Amniotic epithelial cell (primary cell): ENCODE measurements at places on chromosomes 3 and 15.

GRCh38 chr3:143343031-143343430, 223.5 kb downstream of the CHST2 start:
- DNase-seq: no peak

- peak; percentile 82 for DNase-seq
Measured at GRCh38 chr3:99439892-99440291, 198.5 kb upstream of the COL8A1 start.

GRCh38 chr3:97914388-97914787, 57.8 kb downstream of the RIOX2 start:
- DNase-seq: no peak

GRCh38 chr3:32258869-32259268, 20.4 kb downstream of the CMTM8 start:
- no peak for DNase-seq

GRCh38 chr15:67225336-67225735, 29.1 kb downstream of the AAGAB start:
- DNase-seq: peak; percentile 91

DNA sequence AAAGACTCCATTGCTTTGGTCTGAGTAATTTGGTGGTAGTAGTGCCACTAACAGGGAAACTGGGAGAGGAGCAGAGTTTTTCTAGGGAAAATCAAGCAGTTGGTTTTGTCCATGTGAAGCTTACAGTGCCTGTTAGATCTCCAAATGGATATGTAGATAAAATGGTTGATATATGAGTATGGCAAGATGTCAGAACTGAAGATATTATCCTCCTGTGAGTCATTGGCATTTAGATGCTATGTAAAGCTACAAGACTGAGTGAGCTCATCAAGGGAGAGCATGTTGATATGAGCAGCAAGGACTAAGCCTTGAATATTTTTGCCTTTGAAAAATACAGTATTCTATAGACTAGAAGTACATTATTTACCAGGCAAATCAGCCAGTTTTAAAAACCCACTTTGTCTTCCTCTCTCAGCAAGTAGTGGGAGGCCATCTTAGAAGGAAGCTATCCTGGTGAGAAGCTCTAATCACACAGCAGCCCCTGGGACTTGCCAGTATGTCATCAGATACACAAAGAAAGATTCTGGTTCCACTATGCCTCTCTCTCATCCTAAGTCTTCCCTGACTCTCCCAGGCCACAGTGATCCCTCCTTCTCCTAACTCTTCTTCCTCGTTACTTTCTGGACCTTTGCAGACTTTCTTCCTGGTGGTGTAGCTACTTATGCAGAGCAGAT, 77.4 kb upstream of the ANKRD28 start:
- peak; percentile 93 for DNase-seq

- DNase-seq: no peak
Measured at GRCh38 chr15:66411190-66411589, 24.5 kb downstream of the MAP2K1 start.

GRCh38 chr15:42102646-42103235, 8.4 kb upstream of the PLA2G4D start:
- peak; percentile 69 for DNase-seq
